ENCODE measurements at places on chromosomes 5 and 9.
A peak's percentile ranks its signal among the peaks of the same experiment; 100 is the strongest.

DNA sequence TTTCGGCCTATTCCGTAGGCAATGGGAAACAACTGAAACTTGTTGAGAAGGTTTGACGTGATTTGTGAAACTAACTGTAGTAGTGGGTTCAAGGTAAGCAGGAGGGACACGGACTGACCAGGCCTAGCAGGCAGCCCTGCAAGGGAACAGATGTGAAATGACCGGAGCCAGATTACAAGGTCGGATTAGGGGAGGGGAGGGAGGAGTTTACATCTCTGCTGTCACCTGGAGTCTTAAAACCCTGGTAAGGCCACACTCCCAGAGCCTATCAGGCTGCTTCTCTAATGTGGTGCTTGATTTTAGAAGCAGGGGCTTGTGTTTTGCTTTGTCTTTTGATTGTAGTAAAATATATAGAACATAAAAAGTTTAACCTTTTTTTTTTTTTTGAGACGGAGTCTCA is 3.5 kb upstream of the SPTAN1 start:
- DNase-seq, result no peak

GRCh38 chr5:146789712-146790653 is 88.6 kb downstream of the PPP2R2B start:
- DNase-seq, result peak; percentile 20

- no peak for DNase-seq
Measured at GRCh38 chr5:58776559-58776958, 193.7 kb downstream of the RAB3C start.

DNA sequence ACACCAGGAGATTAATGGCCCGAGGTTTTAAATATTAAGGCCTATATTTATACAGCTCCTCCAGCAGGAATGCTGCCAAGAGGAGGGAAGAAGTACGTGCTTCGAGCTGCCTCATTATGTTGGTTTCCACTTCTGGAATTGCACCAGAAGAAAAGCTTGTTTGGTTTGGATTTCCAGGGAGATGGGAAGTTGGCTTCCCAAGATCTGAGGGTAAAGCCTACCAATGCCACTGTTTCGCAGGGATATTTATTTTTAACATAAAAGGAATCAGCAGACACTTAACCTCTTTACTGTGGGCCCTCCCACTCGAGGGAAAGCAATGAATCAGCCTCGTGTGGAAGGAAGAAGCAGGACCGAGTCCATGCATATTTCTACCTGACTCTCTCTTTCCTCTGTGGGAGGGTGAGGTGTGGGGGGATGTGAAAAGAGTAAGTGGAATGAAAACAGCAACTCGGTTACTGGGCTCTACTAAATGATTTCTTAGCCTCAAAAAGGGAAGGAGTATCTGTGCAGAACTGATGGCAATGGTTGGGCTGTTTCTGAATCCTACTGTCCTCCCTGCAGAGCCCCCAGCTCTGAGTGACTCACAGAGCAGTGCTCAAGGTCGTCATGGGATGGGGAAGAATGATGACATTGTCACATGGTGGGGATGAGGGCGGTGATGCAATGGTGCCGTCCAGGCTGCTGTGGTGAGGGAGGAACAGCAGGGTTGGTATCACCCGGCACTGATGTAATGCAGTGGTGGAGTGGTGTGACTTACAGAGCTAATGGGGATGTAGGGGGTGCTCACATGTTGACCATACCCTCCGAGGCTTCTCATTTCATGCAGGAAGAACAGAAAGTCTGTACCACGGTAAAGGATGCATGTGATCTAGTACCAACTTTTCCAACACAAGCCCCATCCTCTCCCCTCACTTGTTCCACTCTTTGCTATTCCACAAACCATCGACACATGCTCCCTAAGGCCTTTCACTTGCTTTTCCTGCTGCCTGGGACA is 215.0 kb upstream of the PANK3 start:
- DNase-seq, result no peak

DNA sequence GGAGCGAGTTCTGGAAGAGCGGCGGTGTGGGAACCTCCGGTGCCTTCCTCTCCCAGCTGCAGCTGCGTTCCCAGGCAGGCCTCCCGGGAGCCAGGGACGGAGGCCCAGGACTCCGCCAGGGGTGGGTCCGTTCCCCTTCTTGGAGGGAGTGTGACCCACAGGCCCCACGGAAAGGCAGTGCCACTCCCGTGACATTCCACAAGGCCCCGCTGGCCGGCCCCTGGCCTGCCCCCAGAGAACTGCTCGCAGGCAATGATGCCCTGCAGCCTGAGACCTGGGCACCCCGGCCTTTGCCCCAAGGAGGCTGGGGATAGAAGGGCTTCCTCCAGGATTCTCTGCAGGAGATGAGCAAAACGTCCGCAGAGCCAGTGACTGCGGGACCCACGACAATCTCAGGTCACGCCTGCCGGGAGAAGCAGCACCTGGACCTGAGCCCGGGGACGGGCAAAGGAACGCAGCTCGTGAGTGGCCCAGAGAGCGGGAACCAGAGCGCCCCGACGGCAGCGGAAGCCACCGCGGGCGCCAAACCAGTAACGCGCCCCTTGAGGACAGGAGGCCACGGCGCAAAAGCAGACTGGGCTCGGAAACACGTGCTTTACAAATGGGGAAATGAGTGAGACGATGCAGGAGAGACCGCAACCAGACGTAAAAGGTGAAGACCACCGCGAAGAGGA is 9.3 kb downstream of the OBP2B start:
- DNase-seq, result no peak

DNA sequence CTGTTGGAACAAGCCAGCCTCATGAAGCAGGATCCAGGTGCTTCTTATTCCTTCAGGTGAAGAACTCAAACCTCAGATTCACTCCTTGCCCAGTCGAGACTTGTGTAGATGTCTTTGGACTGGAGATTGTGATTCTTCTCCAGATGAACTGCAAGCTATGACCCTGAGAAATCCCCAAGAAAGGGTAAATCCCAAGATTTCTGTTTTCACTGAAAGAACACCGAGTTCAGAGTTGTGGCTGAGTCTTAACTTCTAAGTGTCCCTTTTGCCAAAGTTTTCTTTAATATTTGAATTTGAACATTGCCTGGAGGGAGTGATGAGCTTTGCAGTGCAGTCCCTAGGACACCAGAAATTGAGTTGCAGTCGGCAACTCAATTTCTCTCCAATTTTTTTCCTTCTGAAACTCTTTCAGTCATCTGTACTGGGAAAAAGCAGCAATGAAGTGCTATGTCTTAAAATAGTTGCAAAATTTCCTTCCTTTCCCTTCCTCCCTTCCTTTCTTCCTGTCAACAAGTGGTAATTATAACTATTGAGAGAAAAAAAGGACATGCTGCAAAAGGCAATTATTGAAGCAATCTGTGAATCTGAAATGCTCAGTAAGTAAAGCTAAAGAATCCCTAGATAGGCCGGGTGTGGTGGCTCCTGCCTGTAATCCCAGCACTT is 56.1 kb downstream of the ANKRD55 start:
- no peak for DNase-seq

DNA sequence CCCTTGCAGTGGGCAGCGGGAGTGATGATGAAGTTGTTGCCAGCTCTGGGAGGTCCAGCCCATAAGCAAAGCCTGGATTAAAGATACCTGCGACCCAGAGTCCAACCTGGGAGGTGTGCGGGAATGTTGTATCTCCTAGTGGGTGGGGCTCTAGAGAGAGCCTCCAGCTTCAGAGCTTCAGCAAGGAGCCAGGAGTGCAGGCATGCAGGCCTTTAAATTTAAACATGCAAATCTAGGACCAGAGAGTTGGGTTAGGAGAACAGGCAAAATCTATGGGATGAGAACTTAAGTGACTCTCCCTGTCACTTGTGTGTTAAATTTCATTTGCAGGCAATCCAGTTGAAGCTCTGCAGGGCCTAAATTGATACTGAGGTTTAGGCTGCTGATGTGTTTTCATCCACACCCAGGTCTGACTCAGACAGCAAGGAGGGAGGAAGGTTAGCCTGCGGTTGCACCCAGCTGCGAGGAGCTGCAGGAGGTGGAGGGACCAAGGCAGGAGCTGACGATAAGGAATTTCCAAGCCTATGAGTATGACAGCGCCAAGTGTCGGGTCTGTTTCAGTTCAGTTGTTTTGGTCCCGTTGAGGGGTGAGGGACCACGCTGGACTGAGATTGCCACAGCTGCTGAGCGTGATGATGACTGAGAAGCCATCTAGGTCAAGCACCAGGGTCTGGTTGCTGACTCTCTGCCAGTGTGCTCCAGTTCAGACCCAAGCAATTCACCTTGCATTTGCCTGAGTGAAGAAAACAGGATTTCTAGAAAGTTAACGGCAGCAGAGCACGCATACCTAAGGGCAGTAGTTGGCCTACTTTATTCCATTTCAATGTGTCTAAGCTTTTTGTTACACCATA is 243.0 kb downstream of the ICE1 start:
- no peak for DNase-seq

DNA sequence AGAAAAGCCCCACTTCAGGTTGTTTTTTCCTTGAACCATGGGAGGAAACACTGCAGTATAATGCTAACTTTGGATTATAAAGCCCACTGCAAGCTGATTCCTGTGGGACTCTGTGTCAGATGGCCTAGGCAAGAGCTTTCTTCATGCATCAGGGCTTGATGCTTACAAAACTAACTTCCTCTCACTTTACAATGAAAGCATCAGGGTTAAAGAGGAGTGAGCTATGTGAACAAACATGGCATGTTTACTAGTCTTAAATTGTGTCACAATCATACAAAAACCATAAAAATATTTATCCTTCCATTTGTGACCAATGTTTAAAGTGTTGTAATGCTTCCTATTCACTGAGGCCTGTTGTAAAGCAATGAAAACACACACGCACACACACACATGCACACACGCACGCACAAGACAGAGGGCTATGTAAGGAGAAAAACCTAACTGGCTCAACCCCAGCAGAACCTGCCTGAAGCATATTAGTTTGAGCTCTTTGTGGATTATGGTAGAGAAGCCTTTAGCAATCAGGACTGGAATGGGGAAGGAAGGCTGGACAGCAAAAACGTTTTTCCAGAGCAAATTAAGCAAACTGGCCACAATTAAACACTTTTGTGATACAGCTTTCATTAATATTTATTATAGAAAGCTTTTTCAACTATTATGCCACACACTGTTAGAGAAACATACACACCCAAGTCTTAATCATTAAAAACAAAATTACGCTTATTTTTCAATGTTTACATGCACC is 122.2 kb downstream of the AUH start:
- DNase-seq, result no peak

GRCh38 chr9:137547687-137548543 is 2.3 kb downstream of the PNPLA7 start:
- DNase-seq, result no peak

GRCh38 chr9:109449036-109449798 is 48.9 kb downstream of the PTPN3 start:
- no peak for DNase-seq

GRCh38 chr5:76163111-76163628 is 80.0 kb downstream of the SV2C start:
- DNase-seq, result no peak

DNA sequence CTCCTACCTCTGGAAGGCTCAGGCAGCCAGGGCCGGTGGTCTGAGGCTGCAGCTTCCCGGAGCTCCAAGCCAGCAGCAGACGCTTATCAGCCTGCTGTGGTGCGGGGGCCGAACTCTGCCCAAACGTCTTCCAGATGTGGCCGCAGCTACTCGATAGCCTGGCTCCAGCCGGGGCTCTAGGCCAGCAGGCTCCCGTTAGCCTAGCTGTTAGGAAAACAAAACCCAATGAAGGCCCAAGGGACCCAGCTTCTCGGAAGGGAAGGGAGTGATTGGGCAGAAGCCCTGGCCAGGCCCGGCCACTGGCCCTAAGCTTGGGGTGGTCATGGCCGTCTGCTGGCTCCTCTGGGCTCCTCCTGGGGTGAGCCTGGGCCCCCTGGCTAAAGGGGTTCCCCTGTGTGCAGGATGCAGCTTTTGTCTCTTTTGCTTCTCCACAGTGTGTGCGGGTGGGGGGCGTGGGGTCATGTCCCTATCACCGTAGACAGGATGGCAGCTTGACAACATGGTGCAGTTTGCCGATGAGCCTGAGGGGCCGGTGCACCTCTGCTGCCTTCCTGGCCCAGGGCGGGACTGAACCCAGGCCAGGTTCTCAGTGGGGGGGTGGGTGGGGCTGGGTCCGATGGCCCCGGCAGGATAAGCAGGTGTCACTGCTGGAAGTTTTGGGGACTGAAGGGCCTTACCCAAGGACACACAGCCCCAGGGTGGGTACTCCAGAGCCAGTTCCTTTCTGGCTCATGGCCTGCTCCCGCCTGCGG is 18.7 kb downstream of the MYMK start:
- no peak for DNase-seq

DNA sequence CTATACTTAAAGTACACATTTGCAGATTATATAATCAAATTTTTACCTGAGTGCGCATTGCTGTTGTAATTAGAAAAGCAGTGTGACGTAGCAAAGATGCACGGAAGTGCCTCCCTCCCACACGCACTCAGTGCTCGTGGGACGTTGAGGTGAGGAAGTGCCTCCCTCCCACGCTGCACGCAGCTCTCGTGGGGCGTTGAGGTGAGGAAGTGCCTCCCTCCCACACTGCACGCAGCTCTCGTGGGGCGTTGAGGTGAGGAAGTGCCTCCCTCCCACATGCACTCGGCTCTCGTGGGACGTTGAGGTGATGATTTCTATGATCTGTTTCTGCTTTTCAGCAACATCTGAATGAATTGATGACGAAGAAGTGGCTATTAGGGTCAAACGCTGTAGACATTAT is 21.0 kb downstream of the EXOC3 start:
- DNase-seq, result no peak

DNA sequence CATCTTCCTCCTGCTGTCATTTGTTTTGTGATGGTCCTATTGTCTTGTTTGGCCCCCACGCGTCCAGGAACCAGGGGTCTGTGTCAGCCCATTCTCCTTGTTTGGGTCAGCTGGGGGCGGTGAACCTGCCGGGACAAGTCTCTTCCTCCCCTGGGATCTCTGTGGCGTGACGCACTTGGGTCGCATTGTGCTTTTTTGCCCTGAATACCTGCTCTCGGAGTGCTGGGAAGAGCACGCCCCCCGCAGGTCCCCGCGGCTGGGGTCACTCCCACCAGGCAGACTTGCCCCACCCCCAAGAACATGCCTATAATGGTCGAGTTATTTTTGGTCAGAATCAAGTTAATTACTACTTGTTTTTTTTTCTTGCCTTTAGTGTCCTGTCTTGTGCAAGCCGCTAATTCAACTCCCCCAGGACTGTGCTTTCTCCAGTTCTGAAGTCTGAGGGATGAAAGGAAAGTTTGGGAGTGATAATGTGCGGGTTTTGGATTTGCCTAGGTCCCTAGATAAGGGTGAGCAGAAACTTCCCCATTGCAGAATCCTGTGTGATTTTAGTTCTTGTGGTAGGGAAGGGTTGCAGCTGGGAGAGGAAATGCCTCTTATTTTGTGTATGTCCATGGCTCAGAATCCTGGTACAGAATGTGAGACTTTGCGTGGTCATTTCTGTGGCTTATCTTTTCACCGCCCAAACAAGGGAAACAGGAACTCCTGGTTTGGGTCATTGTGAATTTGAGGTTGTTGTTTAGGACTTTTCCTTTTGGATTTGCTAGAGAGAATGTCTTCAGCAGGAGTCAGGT is 789 bp downstream of the ACER2 start:
- DNase-seq, result peak; percentile 15

DNA sequence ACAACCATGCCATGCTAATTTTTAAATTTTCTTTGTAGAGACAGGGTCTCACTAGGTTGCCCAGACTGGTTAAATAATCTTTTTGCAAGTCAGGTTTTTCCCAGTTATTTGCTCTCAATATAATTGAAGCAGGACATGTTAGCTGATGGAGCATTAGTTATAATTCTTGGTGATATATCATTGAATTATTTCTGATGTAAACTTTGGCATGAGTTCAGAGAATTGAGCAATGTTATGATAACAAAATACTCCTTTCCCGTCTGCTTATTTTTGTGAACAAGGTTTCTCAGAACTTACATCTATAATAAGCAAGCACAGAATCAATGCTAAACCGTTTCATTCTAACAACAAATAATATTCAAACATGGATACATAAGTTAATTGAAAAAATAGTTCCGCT is 37.8 kb downstream of the BHMT start:
- no peak for DNase-seq
